Central memory CD4-positive, alpha-beta T cell (primary cell): ENCODE measurements at places on chromosomes 2 and 18.
A peak's percentile ranks its signal among the peaks of the same experiment; 100 is the strongest.

- peak; percentile 30 for DNase-seq
Observed at GRCh38 chr2:229714080-229714735, at the start of gene DNER. DNER (minus strand) TSS chr2:229714555; CDS start chr2:229714423, 132 bp downstream.

GRCh38 chr2:239006622-239007285 is 158.9 kb downstream of the TWIST2 start:
- DNase-seq, result no peak

- DNase-seq, result no peak
Observed at GRCh38 chr2:227376656-227377396, 2.3 kb downstream of the TM4SF20 start.

- no peak for DNase-seq
Observed at GRCh38 chr2:188378371-188378950, 86.8 kb downstream of the GULP1 start.

GRCh38 chr18:49631146-49631866 is 69.4 kb downstream of the LIPG start:
- no peak for DNase-seq

GRCh38 chr2:232949016-232949415 is 64.0 kb downstream of the NGEF start:
- DNase-seq, result no peak

GRCh38 chr18:45557287-45557686 is 58.0 kb upstream of the SLC14A2 start:
- DNase-seq, result no peak

DNA sequence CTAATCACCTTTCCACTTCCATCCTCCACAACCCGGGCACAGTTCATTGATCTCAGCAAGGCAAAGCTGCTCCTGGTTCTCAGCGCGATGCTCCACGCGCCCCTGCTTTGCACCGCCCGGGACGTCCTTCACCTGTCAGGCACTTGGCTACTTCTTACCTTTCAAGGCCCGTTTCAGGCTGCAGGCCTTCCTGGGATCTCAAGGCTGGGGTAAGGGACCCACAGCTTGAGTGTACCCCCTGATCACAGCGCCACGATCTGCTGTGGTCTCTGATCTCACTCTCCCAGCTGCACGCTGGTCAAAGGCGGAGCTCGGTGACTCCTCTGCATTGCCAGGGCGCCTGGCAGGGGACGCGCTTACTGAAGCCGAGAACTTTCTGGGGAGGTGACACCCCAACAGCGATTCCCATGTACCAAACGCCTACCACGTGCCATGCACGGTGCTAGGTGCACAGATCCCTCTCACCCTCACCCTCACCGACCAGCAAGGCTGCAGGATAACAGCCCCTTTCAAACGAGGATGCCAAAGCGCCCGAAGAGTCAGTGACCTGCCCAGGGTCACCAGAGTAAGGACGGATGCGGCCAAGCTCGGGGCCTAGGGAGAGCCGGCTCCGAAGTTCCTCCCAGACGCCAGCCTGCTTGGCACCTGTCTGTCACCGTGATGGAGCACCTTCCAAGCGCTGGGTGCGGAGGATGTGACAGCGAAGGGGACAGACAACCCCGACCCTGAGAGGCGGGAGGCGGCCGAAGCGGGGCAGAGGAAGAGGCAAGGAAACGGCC is 818 bp downstream of the ITGB1BP1 start:
- DNase-seq, result peak; percentile 24

GRCh38 chr2:195461010-195461409 is 196.0 kb upstream of the SLC39A10 start:
- no peak for DNase-seq

- no peak for DNase-seq
Observed at GRCh38 chr2:16900405-16901025, 234.9 kb upstream of the CYRIA start.

DNA sequence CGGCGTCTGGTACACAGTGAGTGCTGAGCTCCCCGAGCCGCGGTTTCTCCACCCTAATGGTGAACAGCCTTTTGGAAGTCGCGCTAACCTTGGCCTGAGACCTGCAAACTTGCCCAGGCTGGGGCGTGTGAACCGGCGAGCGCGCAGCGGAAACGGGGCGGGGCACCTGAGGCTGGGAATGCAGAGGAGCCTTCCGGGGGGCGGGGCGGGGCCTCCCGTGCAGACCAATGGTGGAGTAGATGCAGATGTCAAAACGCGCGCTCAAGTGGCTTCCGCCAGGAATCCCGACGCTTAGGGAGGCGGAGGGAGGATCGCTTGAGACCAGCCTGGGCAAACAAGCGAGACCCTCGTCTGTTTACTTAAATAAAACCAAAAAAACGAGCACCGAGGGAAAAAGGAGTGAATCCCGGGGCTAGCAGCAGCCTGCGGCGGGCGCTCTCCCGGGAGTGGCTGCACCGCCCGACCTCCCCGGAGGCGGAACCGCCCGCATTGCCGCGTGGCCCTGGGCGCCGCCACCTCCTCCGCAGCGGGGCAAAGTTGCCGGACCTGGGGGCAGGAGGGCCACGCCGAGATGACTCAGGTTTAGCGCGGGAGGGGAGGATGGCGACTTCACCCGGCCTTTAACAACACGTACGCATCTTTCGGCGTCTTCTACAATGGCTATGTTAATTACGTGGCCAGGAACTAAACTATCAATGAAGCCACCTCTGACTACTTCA is 2.2 kb upstream of the RRM2 start:
- peak; percentile 86 for DNase-seq

DNA sequence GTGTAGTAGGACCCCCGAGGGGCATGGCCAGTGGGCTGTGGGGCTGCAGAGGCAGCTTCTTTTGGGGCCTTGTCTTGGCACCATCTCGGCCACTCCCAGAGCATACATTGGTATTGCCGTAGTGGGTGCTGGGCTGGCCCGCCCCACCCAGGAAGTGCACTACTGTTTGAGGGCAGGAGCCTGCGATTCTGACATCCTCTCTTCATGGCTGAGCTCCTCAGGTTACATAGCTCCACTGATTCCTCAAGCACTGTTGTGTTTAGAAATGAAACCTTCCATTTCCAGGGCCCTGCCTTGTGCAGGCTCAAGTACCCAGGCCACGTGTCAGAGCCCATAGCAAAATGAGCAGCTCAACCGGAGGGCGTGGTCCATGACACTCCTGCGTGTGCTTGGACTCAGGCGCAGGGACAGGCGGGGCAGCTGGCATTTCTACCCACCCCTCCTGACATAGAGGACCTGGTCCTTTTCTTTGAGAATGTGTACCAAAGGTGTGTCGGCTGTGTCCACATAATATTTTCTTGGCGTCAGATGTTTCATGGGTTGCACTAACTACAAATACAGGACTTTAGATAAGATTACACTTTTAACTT is 67.9 kb downstream of the DGKD start:
- peak; percentile 73 for DNase-seq

DNA sequence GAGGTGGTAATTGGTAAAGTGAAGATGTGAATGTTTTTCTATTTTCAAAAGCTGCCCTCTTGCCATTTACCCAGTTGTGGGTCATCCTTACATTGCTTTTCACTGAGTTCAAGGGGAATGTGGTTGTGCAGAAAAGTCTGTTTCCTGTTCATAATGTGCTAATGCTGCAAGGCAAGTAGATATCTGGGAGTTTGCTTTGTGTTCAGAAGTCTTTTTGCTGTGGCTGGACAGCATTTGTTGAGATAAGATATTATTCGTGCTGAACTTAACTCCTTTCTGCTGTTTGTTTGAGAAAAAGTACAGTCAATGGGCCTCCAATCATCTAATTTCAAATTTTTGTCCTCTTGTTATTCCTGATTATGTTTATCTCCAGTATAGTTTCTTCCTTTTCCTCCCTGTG is 263.2 kb downstream of the LTBP1 start:
- DNase-seq, result no peak

GRCh38 chr2:147222506-147222905 is 622.3 kb upstream of the ACVR2A start:
- DNase-seq, result no peak

DNA sequence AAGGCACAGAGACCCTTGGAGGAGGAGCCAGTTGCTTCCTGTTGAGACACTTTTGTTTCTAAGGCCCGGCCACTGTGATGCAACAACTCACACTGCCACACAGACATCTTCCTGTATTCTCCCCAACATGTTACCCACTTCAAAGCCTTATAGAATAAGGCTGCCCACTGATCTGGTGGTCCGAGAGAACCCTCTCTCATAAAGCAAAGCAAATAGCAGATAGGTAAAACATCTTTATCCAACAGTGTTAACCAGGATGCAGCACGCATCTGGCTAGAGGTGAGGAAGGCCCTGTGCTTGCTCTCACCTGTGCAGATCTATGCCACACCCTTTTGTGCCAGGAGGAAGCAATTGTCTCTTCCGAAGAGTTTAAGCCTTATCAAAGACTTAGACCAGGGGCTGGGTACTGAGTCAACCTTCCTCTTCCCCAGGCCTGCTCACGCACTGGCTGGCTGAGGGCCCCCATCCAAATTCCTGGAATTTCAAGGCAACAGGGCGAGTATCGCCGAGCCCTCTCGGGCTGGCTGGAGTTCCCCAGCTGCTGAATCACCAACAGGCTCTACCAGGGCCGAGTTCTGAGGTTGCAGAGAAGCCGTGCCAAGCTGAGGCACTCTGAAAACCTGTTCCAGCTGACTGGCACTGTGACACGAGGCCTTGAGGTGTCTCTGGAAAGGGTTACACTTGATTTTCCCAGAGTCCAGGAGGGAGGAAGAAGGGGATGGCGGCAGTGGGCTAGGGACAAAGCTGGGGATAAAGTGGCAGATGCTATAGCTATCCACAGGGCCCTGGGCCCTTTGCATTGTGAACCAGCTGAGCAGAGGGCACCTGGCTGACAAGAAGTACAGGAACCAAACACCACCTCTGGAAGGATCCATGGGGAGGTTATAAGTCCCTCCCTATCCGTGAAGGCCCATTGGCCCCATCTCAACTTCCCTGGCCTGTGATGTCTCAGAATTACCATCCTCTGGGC is 29.3 kb downstream of the TGFA start:
- peak; percentile 33 for DNase-seq

DNA sequence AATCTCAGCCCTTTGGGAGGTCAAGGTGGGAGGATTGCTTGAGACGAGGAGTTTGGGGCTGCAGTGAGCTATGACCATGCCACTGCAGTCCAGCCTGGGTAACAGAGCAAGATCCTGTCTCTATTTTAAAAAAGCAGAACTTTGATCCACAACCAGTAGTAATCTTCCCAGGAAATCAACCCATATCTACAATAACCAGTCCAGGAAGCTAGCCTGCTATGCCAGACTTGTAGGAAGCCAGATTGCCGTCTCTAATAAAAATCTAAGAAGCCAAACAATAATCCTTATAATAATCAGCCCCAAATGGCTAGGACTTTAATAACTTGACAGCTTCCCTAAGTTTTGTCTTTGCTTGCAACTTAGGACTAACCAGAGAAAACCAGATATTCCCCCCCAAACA is 9.0 kb upstream of the ALMS1 start:
- no peak for DNase-seq

DNA sequence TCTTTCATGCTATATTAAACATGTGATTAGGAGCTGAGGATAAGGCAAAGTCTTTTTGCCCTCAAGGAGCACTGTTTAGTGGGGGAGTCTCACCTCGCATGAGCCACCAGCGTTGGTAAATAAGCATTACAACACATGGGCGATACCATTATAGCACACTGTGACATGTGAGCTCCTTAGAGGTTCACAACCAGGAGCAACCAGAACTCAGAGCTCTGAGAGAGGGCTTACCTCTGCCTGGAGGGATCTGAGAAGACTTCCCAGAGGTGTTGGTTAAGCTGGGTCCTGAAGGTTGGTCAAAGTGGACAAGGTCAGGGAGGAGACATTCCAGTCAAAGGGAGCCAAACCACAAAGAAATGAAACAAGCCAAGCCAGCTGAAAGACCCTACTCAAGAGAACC is 158.8 kb downstream of the ESCO1 start:
- no peak for DNase-seq

DNA sequence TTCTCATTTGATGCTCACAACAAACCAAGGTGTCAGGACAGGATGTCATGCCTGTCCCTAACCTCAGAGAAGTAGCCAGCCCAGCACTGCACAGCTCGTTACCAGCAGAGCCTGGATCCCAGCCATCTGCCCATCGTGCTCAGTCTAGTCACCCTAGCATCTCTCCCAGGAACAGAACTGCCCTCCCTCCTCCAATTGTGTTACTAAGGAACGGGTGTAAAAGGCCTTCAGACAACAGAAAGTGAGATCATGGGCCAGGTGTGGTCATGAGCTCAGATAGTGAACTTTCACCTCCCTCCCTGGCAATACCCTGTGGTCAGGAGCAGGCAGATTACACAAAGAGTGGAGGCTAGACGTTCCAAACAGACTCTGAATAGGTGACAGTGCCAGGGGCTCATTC is 111.8 kb upstream of the PPP1CB start:
- DNase-seq, result no peak

DNA sequence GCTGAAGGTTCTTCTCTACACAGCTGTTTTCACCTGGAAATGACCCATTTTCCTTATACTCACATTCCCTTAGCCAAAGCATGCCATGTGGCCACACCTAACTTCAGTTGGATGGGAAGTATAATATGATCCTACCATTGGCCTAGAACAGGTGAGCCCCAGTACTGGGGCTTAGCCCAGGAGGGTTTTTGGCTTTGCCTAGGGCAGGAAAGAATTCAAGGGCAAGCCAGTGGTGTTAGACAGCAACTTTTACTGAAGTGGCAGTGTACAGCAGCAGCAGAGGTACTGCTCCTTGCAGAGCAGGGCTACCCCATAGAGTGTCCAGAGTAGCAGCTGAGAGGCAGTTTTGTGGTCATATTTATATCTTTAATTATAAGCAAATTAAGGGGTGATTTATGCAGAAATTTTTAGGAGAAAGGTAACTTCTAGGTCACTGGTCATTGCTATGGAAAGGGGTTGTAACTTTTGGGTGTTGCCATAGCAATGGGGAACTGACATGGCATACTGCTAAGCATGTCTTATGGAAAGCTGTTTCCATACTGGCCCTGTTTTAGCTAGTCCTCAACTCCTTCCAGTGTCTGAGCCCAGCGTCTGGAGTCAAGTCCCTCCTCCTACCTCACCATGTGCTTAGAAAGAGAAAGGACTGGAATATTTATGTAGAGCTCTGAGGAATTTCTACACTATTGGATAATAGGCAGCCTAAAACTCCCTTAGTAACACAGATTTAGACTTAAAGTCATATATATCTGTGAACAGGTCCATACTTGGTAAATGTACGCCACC is 109.0 kb upstream of the DTNA start:
- DNase-seq, result no peak

DNA sequence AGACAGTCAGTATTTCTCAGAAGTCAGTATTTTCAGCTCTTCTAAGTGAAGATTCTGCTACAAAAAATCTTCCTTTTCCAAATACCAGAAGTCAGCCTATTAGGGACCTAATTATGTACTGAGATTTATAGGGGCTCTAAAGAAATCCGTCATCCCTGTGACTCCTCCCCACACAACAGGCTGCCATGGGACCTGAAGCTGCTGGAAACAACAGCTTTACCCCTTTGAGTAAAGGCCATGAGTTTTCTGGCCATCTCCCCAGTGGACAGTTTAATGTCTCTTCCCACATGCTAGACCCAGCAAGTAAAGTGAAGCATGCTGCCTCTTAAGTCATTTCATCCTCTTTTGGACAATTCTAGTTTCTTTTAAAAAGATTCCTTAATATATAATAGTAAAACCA is 255.7 kb upstream of the ACVR2A start:
- DNase-seq, result no peak
